HepG2 (cell line): ENCODE measurements at places on chromosomes 11 and 22. TPM values are rescaled to one million over a fixed set of nuclear protein-coding genes. Genes with fewer than 3 reads are reported as not detected.

Gene NDUFS3
- 151 and 177 TPM in 2 replicates for total RNA-seq

Gene LMO2
- total RNA-seq, result not detected in 2 replicates

Gene C11orf91
- 0.35 TPM in 1 of 2 replicates, not detected in the other for total RNA-seq

Gene TREH
- total RNA-seq, result 0.46 and 0.86 TPM in 2 replicates

Gene APOA1
- 2,184 and 5,485 TPM in 2 replicates for total RNA-seq

Gene ZPR1
- total RNA-seq, result 79.3 and 102 TPM in 2 replicates

- peak; percentile 78 for DNase-seq
- H3K36me3 ChIP-seq, result no peaks in the 10 kb centered on the region
- H3K4me1 ChIP-seq, result peaks cover 30% of the 10 kb centered on the region
- 0 out of 3 replicates have a peak, but pooled peaks cover 6% of the 10 kb centered on the region for H3K27me3 ChIP-seq
- no peak overlapping the region for H3K4me3 ChIP-seq
Observed at GRCh38 chr11:35390737-35391682, 28.3 kb downstream of the SLC1A2 start.

- H3K27ac ChIP-seq, result no peak overlapping the region
- no peak overlapping the region for H3K4me3 ChIP-seq
- no peaks in the 10 kb centered on the region for H3K4me1 ChIP-seq
- H3K27me3 ChIP-seq, result no peaks in the 10 kb centered on the region
- H3K36me3 ChIP-seq, result no peaks in the 10 kb centered on the region
Observed at GRCh38 chr11:48161951-48162884, 54.4 kb upstream of the OR4B1 start.

GRCh38 chr11:12269104-12269441 is 108.3 kb upstream of the PARVA start:
- peaks cover 35% of the 10 kb centered on the region for H3K4me1 ChIP-seq
- no peak overlapping the region for H3K4me3 ChIP-seq
- H3K27me3 ChIP-seq, result no peaks in the 10 kb centered on the region
- DNase-seq, result no peak
- no peaks in the 10 kb centered on the region for H3K36me3 ChIP-seq

GRCh38 chr22:23913306-23913660 is 19.1 kb downstream of the MIF start:
- peaks cover 6% of the 10 kb centered on the region; the same call in 1 of the 3 replicates for H3K36me3 ChIP-seq
- DNase-seq, result no peak
- peaks cover 41% of the 10 kb centered on the region for H3K4me1 ChIP-seq
- peak overlapping the region; percentile 77 for H3K4me3 ChIP-seq
- H3K27me3 ChIP-seq, result no peaks in the 10 kb centered on the region

GRCh38 chr11:127631974-127632373 is 631.4 kb upstream of the KIRREL3 start:
- DNase-seq, result no peak
- no peaks in the 10 kb centered on the region for H3K4me1 ChIP-seq
- H3K36me3 ChIP-seq, result no peaks in the 10 kb centered on the region
- no peaks in the 10 kb centered on the region for H3K27me3 ChIP-seq
- H3K27ac ChIP-seq, result no peak overlapping the region
- no peak overlapping the region for H3K4me3 ChIP-seq

DNA sequence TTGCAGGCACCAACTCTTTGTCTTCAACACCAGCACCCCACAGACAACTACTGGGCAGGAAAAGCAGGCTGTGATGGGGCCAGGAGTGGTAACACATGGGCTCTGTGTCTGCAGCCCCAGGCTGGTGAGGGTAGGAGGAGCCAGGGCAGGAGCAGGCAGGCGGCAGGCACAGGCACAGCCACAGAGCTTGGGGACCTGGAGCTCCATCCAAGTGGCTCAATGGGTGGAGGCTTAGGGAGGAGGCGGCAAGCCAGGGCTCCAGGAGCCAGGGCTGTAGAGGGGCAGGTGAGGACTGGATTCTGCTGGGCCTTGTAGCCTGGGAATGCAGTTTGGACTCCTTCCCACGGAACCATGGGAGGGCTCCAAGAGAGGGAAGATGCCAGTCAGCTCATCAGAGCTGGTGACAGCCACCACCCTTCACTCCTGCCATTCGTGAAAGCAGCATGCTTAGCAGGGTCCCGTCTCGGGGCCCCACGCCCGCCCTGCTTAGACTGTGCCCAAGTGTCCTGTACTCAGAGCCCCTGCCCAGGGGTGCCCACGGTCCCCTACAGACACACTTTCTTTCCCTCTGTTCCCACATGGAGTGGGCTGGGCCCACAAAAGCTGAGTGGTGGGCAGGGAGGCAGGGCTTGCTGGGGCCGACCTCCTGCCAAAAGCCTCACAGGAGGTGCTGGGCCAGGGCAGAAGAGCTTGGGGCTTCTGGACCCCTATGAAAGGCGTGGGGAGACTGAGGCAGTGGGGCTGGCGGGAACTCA is 12.4 kb downstream of the TTC38 start:
- no peak for DNase-seq
- no peaks in the 10 kb centered on the region for H3K4me1 ChIP-seq

DNA sequence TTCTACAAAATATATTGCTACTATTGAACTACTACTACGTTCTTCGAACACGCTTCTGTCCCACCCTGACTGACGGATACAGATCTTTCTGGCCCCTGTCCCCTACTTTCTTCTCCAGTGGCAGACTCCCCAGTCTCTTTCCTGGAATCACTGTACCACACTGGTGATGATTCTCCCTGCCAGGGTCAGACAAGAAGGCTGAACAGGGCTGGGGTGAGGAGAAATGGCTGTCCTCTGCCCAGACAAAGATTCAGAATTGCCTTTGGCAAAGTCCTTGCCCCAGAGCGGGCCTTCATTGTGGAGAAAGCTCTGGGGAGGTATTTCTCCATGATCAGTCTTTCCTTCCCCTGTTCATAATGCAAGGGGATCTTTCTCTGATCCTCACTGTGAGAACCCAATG is 1417.1 kb downstream of the BRD1 start:
- DNase-seq, result no peak
- H3K27me3 ChIP-seq, result peaks cover 36% of the 10 kb centered on the region
- no peaks in the 10 kb centered on the region for H3K36me3 ChIP-seq
- no peak overlapping the region for H3K27ac ChIP-seq
- no peaks in the 10 kb centered on the region for H3K4me1 ChIP-seq
- no peak overlapping the region for H3K4me3 ChIP-seq

GRCh38 chr11:48041877-48042695 is 61.7 kb downstream of the PTPRJ start:
- no peak overlapping the region for H3K4me3 ChIP-seq
- H3K27me3 ChIP-seq, result no peaks in the 10 kb centered on the region
- peaks cover 11% of the 10 kb centered on the region for H3K4me1 ChIP-seq

DNA sequence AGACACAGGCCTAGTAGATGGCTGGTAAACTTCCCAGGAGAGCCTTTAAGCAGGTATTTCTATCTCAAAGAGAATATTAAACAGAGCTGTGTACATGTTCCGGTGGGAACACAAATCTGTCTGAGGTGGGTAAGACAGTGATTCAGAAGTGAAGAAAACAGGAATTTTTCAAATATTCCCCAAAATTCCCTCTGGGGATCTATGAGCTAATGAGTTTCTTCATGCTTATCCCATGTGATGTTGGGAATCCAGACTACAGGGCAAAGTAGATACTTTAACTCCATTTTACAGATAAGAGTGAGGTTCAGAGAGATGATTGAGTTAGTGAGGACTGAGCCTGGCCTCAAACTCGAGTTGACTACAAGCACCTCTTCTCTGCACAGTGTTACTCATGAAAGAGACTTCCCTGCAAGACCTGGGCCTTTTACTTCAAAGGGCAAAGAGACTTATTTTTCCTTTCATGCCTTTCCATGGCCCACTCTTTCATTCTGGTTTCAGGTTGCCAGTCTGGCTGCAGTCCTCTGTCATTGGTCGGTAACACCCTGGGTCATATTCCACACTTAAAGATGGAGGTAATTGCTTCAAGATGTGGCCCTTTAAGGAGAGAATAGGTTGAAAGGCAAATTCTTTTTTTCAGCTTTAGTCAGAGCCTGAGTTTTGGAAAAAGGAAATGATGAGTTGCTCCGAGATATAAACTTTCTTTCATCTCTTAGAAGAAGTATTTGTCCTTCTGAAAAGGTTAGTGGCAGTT is 70.1 kb downstream of the CYB5R2 start:
- peaks cover 3% of the 10 kb centered on the region; the same call in 1 of the 2 replicates for H3K36me3 ChIP-seq
- no peak overlapping the region for H3K4me3 ChIP-seq
- H3K4me1 ChIP-seq, result peaks cover 84% of the 10 kb centered on the region
- DNase-seq, result no peak
- no peaks in the 10 kb centered on the region for H3K27me3 ChIP-seq

DNA sequence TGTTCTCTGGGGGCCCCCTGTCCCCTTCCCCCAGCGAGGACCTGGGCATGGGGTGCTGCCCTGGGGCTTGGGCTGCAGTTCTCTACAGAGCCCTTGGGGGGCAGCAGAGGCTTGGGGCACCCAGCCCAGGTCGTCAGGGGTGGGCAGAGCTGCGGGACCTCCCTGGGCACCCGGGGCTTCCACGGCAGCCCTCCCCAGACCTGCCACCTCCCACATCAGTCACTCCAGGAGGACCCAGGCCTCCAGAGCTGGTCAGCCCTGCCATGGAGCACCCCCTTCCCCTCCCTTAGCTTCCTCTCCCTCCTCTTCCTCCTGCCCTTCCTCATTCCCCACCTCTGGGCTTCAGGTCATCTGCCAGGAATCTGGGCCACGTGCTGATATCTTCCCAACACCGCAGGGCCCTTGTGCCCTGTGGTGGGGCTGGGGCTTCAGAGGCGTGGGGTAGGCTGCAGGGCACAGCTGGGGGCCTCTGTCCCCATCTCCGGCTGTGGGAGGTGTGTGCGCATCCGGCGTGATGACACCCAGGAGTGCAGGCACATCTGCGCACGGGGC is 5.8 kb downstream of the TSPAN4 start:
- DNase-seq, result no peak
- H3K27ac ChIP-seq, result no peak overlapping the region
- no peaks in the 10 kb centered on the region for H3K27me3 ChIP-seq
- H3K4me1 ChIP-seq, result peaks cover 26% of the 10 kb centered on the region
- H3K36me3 ChIP-seq, result no peaks in the 10 kb centered on the region
- H3K4me3 ChIP-seq, result no peak overlapping the region

DNA sequence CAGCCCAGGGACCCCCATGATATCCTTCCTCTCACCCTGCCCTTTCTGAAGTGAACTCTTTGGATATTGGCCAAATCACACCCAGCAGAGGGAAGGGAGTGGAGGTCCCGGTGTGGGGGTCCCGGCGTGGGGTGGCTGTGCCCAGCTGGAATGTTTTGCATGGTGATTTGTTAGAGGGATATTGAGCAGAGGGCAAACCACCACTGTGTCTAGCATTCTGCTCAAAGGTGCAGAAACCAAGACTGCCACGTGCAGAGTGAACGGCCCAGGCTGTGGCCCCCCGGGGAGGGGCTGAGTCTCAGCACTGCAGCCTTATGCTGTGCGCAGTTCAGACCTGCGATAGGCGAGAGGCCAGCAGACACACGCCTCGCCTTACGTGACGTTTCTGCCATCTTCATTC is 7.9 kb upstream of the BID start:
- peak overlapping the region; percentile 44 for H3K27ac ChIP-seq
- H3K4me1 ChIP-seq, result peaks cover 80% of the 10 kb centered on the region
- H3K27me3 ChIP-seq, result no peaks in the 10 kb centered on the region
- H3K4me3 ChIP-seq, result no peak overlapping the region
- H3K36me3 ChIP-seq, result no peaks in the 10 kb centered on the region

DNA sequence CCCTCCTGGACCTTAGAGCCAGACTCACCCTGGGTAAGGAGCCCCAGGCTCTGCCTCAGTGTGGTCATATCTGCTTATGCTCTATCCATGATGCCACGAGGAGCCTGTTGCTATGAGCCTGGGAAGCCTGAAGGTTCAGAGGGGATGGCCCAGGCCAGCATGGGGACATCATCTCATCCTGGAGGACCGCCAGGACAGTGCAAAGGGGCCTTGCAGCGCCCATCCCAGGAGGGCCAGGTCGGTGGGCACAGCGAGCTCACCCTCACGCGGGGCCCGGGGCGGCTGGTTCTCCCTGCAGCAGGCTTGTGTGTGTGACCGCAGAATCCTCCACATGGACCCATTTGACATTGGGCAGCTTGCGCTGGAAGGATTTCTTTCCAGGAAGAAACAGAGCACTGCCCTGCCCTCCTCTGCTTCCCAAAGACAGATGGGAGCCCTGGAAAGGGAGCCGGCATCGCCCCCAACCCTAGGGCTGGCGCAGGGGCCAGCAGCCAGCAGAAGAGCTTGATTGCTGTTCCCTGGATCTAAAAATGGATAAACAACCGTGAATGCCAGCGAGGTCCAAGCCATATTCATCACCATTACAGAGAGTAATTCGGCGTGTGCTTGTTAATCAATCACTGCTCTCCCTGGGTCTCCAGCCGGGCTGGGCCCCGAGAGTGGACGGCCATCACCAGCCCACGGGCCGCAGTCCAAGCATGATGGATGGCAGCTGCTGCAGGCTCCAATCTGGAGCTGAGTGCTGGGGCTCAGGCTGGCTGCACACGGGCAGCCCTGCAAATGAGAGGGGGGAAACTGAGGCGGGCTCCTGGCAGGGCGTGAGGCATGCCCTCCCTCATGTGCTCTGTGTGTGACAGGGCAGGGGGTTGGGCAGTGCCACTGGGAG is 739.7 kb downstream of the BRD1 start:
- H3K4me3 ChIP-seq, result no peak overlapping the region
- no peak for DNase-seq
